ENCODE measurements at places on chromosomes 1 and 21.
A peak's percentile ranks its signal among the peaks of the same experiment; 100 is the strongest.

GRCh38 chr1:9389968-9390367 lies 97.3 kb downstream of the SPSB1 start:
- DNase-seq, result no peak

DNA sequence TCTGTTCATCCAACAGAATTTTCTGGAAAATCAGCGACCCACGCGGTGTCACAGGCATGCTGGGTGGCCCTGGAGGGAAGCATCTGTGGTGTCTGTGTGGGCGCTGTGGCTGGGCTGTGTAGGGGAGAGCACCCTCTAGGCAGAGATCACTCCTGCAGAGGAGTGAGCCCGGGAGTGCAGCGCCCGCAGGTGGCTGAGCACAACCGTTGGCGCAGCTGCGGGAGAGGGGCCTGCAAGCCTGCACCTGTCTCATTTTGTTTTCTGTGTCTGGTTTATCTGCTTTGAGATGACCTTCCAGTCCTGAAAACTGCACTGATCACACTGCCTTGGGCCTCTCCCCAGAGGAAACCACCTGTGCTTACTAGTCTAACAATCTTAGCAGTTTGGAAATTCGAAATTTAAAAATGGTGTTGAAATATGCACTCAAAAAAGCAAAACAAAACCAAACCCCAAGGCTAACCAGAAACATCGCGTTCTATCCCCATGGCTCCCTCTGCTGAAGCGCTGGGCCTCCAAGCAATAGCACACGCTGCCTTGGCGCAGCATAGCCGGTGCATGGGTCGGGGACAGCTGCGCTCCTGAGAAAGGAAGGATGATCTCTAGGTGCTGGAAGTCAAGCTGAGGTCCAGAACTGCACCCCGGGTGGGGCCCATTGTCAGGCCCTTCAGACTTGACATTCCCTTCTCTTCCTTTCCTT lies 4.8 kb downstream of the FAM3B start:
- no peak for DNase-seq

GRCh38 chr1:6427441-6428390 lies 3.1 kb downstream of the ESPN start:
- DNase-seq, result no peak

DNA sequence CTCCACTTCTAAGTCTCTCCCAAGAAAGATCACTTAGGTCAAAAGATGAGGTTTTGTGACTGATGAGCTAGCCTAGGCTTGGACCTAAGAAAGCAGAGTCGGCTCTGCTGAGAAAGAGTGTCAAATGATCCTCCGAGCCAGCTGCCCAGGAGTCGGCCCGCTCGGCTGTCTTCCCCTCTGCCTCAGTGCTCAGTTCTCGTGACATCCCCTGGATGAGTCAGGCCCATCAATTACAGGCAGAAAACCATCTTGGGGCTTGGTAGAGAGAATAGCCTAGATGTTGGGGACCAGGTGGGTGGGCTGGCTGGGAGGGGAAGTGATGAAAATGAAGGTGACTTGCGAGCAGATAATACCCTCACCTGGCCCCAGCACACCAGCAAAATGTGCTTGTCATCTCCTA lies 60.5 kb downstream of the SLC66A1 start:
- no peak for DNase-seq

DNA sequence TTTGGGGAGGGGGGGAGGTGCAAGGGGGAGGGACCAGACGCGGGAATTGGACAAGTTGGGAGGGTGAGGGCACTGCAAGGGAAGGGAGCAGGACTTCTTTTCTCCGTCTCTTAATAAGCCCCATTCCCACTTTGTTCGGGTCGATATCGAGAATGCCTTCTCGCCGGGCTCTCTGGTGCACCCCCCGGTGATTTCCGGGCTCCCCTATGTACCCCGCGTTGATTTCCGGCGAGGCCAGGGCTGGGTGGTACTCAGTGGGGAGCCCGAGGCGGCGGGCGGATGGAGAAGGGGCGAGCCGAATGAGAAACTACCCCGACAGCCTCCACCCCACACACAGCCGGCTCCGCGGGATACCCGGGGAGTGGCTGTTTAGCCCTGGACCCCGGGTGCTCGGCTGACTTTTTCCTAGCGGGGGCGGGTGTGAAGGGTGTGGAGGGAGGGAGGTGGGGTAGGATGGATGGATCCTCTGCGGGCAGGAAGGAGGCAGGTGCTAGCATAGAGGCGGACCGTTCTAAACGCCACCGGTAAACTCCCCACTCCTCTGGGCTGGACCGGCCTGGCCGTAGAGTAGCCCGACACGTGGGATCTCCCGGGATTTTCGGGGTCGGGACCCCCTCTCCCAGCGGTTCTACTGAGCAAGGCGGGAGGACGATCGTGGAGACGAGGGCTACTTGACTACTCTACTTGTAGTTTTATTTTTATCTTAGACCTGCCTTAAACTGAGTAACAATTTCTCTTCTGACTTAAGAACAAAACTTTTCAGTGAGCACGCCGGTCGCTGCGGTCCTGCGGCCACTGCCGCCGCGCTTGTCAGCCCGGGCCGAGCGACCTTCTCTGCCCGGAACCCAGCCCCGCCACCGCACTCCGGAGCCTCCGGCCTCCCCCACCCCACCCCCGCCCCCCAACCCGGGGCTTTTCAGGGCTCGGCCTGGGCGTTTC lies 1.0 kb downstream of the RNF220 start:
- no peak for DNase-seq

- DNase-seq, result no peak
Measured at GRCh38 chr1:154759196-154759595, 110.9 kb downstream of the KCNN3 start.

- DNase-seq, result peak; percentile 72
Measured at GRCh38 chr1:25796811-25797458, 3.1 kb upstream of the SELENON start.

GRCh38 chr1:6179564-6180175 lies 451 bp downstream of the CHD5 start:
- no peak for DNase-seq

DNA sequence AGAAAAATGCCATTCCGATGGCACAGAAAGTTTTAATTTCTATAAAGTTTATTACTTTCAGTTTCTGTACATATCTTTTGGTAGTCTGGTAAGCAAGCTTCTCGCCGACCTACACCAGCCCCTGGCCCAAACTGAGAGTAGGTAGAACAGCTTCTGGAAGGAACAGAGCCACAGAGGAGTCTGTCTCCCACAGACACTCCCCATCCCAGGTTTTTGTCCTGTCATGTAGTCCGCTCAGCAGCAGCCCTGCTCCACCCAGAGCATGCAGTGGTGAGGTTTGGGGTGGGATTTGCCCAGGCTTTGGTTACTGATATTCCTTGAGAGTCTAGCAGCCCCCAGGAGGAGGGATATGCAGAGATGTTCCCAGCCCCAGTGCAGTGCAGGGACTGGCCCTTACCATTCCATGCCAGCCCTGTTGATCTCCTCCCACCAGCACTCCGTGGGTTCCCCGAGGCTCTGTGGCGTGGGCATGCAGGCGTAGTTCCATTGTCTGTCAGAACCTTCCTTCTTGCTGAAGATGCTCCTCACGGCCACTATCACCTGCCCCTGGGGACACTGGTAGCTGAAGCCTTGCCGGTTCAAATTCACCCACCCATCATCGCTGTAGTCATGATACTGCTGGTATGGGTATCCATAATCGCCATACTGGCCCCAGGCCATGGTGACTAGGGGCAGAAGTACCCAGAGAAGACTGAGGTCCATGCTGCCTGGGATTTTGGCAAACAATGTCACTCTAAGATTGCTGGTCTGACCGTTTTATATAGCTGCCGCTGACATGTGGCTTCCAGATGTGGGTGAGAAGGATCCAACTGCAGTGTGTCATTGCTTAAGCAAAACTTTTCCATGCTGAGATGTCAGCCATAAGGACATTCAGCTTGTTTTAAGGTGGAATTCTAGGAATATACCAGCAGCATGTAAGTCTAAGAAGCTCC lies at the start of gene DPT:
Gene DPT (minus strand): TSS at position 734 of the 932 bp plus-strand sequence. CDS start 32 bp downstream, at position 702.
- no peak for DNase-seq

GRCh38 chr1:80448081-80448480 lies 1352.7 kb upstream of the ADGRL2 start:
- no peak for DNase-seq

DNA sequence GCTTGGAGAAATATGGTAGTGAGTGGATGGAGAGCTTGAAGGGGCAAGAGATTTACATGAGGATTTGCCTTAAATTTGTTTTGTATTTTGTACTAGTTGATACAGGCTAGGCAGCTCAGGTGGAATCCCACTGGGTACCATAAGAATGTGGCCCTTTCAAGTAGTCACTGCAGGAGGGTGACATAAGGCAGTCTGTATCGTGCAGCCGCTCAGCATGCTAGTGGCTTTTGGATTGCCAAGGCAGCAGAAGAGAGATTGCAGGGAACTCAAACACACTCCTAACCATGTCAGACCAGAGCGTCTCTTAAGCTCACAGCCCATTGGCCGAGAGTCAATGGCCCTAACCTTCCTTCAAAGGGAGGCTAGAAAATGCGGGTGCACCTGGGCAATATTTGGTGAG lies 420.0 kb downstream of the ADGRL2 start:
- no peak for DNase-seq

DNA sequence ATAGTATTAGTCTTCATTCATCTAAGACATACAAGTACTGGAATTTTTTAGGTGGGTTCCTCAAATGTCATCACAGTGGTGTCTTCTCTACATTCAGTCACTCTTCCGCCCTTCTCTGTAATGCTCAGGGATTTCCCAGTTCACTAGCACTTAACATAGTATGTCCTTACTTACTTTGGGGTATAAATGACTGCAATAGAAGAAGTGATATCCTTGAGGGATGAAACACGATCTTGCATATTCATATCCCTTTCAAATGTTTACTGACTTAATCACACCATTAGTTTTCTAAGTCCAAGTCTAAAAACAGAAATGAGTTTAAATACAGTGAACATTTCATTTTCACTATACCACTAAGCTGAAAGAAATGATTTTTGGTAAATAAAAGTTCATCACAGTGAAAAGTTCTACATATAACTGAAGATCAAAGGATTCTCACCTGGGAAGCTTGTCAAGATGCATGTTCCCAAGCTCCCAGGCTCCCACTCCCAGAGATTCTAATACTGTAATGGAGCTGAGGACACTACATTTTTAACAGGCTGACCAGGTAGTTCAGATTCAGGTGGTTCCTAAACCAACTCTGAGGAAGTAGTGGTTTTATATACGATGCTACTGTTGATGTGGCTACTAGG lies 29.7 kb downstream of the MRPL39 start:
- DNase-seq, result no peak

GRCh38 chr1:27111626-27112573 lies 43.0 kb downstream of the SLC9A1 start:
- DNase-seq, result no peak

- DNase-seq, result no peak
Measured at GRCh38 chr1:5683446-5683845, 308.8 kb downstream of the NPHP4 start.

GRCh38 chr21:44495611-44496563 lies 40.6 kb downstream of the LRRC3 start:
- DNase-seq, result no peak

DNA sequence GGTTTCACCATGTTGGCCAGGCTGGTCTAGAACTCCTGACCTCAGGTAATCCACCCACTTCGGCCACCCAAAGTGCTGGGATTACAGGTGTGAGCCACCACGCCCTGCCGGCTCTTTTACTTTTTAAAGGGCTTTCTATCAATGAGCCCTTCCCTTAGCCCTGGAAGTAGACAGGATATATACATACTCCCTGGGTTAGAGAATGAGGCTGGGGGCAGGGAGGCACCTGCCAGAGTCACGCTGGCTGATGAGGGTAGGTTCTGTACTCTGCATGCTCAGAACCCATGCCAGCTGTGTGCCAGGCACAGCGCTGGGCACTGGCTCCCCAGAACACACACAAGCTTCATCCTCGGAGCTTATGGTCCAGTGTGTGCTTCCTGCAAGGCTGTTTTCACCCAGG lies 113.6 kb upstream of the IPO9 start:
- DNase-seq, result no peak

DNA sequence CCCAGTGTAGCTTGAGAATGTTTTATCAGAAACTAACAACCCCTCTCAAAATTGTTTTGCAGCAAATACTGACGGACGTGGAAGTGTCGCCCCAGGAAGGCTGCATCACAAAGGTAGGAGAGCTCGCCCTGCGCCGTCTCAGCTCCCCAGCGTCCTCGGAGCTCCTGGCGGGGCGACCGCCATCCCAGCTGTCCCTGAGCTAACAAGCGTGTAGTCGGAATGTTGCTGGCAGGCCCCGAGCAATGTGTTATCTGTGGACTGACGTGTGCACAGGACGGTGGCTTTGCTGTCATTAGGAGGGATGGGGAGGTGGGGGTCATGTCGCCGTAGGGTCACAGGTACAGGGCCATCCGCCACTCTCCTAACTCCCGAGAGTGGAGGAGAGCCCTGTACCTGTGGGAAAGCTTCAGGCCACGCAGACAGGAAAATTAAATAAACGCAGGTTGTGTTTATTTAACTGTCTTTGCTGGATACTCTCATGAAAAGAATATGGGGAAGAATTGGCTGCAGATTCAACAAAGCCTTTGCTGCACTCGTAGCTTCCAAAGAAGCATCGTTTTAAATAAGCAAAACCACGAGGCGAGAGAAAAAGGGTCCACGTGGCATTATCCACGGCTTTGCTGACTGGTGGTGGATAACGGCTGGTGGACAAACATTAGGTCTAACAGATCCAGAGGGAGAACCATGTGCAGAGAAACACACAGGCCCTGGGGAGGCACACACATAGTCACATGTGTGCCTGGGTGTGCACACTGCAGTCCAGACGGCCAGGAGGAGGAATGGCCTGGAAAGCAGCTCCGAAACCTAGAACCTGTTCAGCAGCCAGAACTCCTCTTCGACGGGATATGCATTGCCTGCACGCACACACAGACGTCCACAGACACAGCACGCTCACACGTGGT lies 175.3 kb downstream of the PRDM16 start:
- DNase-seq, result no peak

DNA sequence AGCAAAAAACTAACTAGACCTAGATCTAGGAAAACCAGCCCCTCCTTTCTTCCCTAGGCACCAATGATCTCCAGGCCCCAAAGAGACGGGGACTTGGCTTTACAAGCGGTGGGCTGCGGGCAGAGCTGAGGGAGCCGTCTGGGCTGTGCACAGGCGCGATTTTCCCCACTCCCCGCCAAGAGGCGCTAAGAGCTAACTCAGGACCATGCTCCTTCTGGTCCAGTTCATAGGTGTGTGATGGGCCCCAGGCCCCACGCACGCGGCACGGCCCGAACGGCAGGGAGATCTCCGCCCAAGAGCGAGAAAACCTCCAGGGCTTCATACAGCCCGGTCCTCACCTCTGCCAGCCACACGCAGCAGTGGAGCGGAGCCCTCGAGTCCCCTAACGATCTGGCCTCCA lies 7.5 kb upstream of the GPR153 start:
- DNase-seq, result no peak

GRCh38 chr1:12542616-12543592 lies 75.1 kb downstream of the DHRS3 start:
- DNase-seq, result no peak

DNA sequence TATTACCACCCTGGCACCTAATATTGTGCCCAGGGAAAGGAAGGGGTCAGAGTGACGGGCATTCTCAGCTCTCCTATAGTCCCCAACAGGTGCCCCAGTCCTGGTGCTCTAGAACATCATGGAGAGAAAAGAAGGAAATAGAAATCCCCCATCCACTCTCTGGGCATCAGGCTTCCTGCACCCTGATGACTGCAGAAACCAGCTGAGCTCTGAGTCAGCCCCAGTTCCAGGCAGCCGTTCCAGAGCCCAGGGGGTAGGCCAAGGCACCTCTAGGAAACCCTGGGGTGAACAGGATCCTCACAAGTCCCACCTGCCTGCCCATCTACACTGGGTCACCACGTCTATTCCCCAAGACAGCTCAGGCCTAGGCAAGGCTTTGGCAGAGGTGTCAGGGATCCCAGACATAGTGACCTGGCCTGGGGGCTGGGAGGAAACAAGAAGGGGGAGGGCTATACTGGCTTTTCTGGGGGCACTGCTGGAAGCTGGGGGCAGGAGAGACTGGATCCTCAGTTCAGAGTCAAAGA lies 709 bp downstream of the NECTIN4 start:
- DNase-seq, result no peak
